Astrocyte of the spinal cord (primary cell): ENCODE measurements at places on chromosomes 11 and 22.
A peak's percentile ranks its signal among the peaks of the same experiment; 100 is the strongest.

DNA sequence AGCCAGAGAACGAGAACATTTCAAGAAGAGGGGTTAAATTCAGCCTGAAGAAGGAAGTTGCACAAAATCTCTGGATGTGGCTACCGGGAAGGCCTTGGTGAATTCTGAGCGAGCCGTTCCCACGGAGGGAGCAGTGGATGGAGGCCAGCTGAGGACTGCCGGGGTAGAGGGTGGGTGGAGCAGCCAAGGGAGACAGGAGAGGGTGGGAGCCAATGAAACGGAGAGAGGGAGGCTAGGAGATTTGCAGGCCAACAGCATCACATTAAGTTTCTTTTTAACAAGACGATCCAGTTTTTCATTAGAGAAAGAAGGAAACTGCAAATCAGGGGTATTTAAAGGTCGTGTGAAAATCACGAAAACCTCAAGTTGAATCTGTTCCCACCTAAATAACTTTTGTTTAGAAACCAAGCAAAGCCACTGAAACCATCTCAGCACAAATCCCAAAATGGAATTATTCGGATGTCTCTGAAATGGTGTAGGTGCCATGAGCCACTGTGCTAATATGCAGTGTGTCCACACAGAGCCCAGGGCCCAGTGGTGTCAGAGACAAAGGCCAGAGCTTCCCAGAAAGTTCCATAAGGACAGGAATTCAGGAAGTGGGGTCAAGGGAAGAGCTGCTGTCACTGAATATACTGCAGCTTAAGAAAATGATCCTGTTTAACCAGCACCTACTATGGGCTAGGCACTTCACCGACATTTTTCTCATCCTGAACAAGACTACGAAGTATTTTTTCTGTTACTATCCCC lies 59.7 kb upstream of the SLC35C1 start:
- no peak for DNase-seq

DNA sequence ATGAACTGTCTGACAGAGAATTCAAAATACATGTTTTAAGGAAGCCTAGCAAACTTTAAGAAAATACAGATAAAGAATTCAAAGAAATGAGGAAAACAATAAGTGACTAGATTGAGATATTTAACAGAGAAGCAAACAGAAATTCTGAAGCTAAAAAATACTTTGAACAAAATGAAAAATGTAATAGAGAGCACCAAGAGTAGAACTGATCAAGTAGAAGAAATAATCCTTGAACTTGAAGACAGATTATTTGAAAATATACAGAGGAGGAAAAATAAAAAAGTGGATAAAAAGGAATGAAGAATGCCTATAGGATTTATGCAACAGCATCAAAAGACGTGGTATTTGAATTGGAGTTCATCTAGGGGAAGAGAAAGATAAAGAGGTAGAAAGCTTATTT lies 101.9 kb upstream of the OR4B1 start:
- DNase-seq = no peak

DNA sequence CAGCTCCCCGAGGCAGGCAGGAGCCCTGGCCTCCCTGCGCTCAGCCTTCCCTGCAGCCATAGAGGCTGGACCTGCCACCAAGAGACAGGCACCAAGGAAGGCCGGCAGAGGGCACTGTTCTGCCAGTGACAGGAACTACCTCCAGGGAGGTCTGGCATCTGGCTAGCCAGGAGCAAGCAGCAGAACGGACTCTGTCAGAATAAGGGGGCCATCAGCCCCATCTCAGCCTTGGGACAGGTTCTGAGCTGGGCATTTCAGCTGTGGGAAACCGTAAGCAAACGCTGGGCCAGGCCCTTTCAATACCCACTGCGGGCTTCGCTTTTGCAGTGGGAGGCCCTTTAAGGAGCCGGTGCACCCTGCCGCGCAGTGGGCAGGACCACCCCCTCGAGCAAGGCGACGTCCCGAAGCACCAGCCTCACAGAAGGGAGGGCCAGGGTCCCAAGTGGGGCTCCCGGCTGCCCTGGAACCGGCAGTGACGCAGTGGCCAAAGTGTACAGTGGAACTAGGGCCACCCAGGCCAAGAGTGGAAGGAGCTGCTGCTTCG lies 18.2 kb downstream of the IFT27 start:
- DNase-seq = peak; percentile 66

- DNase-seq = peak; percentile 54
Observed at GRCh38 chr11:11416917-11417316, 63.9 kb upstream of the CSNK2A3 start.

DNA sequence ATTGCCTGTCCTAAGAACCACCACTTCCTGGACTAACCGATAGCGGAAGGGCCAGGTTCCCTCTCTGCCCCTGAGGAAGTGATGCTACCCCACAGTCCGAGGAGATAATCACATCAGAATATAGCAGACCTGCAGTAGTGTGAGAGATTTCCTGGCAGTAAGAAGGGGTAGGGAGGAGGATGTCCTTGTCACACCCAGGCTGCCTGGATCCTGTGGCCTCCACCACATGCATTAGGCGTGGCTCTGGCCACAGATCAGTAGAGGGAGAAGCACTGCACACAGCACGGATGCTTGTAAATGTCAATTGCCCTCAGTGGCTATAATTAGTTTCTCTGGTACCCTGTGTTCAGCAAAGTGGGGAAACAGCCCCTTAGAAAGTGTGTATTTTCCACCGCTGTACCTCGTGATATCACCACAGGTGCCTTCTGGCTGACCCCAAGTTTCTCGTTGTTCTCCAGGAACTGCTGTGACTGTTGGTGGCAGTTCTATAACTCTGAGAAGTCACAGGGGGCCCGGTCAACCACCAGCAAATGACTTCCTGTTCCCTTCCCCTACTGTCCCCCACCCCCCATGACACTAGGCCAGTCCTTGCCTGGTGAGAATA lies 61.8 kb downstream of the UBASH3B start:
- DNase-seq = no peak

DNA sequence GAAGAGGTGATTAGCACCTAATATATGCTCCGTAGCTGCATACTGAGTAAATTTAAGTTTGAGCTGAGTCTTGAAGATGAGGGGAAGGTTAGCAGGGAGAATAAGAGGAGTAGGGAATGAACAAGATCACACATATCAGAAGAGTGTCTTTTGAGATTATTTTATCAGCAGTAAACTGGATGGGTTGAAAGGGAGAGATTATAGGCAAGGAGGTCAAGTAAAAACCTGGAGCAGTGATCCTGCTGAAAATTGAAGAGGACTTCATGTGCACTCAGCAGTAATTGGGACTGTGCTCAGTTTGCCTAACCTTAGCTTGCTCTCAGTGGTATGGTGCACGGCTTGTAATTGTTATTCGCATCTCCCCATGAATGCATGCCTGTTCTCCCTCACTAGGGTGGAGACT lies 79.5 kb upstream of the PICALM start:
- DNase-seq = no peak

DNA sequence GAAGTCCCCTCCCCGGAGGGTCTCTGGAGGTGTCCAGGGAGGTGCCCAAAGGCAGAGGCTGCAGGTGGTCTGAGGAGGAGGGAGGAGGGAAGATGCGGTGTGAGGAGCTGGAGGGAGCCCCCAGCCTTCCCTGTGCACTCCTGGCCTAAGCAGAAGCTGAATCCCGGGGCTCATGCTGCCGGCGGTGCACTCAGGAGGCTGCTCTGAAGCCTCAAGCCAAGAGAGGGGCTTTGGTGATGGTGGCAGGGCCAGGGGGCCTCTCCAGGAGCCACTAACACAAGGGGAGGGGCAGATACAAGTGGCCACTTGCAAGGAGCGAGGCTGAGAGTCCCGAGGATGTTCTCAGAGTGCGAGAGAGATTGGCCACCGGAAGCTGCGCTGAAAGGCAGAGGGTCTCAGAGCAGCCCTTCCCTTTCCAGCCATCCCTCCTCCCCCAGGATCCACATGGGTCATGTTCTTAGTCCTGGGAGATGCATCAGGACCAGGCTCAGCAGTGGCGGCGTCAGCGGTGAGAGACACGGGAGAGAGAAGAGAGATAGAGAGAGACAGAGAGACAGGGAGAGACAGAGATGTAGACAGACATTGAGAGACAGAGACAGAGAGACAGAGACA lies 774 bp upstream of the MRGPRG start:
- no peak for DNase-seq

DNA sequence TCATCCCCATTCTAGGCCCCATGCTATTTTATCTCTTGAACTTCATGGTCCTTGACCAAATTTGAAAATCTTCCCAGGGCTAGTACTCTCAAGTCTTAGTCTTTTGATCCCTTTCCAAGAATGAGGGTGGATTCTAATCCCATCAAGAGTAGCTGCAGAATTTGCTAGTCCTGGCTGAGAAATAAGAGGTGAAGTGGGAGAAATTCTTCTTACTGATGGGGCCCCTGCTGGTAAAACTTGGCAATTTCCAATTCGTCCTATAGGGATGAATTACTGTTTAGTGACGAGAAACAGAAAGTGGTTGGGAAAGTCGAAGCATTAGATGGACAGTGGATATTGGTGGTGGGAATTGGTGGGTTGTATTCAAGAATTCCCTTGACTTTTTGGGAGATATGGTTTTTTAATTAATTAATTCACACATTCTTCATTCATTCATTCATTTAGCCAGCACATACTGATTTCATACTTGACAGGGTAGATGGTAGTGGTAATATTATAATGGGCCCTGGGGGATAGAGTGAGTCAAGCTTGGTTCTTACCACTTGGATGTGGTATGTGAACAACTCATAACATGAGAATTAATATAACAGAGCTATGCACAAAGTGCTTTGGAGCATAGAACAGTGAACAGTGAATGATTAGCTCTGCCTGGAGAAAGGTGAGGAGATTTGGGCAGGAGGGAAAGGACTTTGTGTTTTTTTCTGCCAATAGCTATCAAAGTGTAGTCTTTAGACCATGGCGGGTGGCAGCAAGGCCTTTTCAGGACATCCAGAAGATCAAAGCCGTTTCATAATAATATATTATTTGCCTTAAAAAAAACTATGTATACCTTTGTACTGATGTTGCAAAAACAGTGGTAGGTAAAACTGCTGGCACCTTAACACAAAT lies 103.8 kb downstream of the STIM1 start:
- peak; percentile 77 for DNase-seq

GRCh38 chr22:22362936-22363335 lies 118.3 kb downstream of the VPREB1 start:
- no peak for DNase-seq

DNA sequence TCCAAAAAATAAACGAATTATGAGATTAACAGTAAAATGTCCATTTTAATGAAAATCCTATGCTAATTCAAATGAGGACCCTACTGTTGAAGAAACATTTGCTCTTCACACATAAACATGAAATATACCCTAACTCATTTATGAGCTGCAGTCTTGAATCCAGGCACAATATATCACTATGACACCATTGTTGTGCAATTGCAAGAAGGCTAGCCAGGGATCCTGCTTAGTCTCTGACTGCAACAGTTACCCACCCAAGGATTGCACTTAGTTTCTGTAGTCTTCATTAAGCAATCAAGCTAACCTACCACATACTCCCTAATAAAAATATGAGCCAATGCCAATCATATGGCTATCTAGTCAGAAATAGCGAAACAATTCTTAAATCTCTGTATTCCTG lies 981.0 kb upstream of the FAT3 start:
- no peak for DNase-seq

DNA sequence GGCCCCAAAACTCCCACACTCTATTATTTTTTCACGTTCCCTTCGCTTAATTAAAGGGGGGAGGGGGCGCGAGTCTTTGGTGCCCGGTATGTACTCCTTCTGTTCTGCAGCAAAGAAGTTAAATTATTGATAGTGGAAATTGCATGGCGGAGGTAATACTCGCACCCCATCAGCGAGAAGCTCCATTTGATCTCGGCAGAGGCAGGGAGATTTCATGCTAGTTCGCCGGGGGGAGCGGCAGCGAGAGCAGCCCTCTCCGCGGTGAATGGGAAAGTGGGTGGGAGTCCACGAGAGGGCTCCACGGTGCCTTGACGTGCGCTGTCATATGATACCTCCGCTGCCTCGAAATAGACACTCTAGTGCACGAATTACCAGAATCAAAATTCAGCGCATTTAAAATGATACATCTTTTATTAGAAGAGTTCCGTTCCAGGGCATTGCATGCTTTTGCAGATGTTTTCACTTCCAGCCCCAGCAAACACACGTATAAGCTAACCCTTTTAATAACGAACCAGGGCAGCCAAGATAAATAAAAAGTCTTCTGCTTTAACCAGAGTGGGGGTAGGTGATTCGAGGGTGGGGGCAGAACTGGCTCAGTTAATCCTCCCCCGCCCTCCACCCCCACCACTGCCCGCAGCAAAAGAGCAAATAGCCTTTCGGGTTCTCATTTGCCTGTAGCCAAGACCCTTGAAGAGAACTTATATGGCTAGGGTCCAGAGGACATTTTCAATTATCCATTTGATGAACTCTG lies 1.3 kb upstream of the BDNF start:
- peak; percentile 83 for DNase-seq

DNA sequence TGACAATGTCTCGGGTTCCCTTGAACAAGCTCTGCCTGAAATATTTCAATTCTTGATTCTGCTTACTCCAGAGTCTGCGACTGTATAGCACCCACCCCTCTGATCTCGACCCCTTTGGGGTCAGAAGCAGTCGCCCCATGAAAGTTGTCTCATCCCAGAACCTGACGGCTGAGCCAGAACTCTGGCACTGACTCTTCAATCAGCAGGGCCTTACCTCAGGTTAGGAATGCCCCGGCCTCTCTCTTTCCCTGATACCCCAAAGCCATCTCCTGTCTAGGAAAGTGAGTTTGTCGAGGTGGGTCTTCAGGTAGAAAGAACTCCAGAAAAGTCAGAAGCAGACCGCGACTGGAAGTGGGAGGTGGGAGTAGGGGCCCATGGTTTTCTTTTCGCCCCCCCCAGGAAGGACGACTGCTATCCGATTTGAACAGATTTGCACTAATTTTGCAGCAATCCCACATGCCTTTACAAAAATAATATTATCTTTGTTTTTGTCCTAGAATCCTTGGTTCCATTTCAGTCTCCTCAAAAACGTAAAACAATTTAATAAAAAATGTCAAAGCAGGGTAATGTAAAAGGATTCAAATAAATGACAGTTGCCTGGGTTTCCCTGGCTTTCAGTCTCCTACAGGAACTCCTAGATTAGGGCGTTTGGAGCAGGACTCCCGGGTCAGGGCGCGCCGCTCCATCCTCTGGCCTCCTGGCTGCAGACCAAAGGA lies 898 bp upstream of the ROBO3 start:
- DNase-seq = no peak

DNA sequence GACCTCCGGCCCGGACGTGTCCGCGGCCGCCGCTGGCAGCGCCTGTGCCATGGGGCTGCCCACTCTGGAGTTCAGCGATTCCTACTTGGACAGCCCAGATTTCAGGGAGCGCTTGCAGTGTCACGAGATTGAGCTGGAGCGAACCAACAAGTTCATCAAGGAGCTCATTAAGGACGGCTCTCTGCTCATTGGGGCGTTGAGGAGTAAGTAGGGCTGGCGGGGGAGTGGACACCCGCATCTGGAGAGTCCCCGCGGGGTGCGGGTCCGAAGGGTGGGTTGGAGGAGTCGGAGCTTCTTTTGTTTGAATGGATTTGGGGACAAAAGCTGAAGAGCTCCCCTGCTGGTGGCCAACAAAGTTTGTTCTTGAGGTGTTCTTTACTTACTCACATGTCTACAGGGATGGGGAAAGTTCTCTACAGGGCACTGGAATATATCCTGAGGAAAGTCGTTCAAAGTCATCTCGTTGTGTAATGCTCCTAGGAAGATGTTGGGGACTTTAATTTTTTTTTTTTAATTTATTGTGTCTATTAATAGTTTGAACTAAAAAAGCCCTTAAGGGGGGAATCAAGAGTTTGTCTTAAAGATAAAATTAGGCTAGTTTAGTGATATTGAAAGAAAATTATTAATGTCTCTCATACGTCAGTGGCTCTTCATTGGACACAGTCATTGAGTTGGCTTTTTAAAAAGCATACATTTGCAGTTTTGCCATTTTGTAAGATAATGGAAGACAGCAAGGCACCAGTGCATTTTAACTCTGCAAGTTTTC lies 725 bp downstream of the ARHGAP42 start:
- peak; percentile 87 for DNase-seq

- no peak for DNase-seq
Observed at GRCh38 chr22:17845327-17845726, 71.1 kb upstream of the BID start.

GRCh38 chr11:122852796-122853160 lies 14.5 kb downstream of the CRTAM start:
- DNase-seq = no peak
